ENCODE measurements at places on chromosomes 7 and 10. TPM values are rescaled to one million over a fixed set of nuclear protein-coding genes. Genes with fewer than 3 reads are reported as not detected.

GRCh38 chr10:51000164-51000563 lies 74.1 kb upstream of the PRKG1 start:
- no peak for DNase-seq

GIMAP2 gene
- 140 TPM for total RNA-seq

- no peak for DNase-seq
These were observed at the start of gene HOXA2 for GRCh38 chr7:27102581-27103442. Gene HOXA2 (minus strand): TSS chr7:27102683. CDS start chr7:27102500, 183 bp downstream.

NKX1-2 gene
- total RNA-seq, result not detected

GRCh38 chr10:8158193-8159071 lies 103.9 kb downstream of the GATA3 start:
- no peak for DNase-seq

GRCh38 chr10:97220355-97220754 lies 34.6 kb upstream of the SLIT1 start:
- DNase-seq, result no peak

DNA sequence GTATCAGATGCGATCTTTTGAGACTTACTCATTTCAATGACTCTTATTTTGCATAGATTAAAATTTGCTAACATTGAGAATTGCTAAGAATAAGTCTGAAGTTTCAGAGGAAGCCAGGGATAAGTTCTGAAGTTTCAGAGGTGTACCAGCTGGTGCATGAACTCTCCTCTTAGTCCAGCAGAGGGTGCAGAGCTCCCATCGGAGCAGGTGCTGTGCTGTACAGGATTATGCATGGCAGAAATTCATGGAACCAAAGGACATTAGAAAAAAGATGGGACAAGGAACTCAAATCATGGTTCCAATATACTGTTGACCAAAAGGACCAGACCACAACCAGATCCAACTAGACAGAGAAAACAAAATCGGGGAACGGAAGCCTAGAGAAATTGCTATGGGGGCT lies 41.9 kb downstream of the MGAM2 start:
- DNase-seq, result no peak

GIGYF1 gene
- total RNA-seq, result 71.5 TPM

POLR2J2 gene
- total RNA-seq, result 19.0 TPM

- DNase-seq, result no peak
These were observed 9.5 kb downstream of the LIPK start for GRCh38 chr10:88715517-88715916.

- DNase-seq, result no peak
These were observed 51.1 kb downstream of the ADCYAP1R1 start for GRCh38 chr7:31102973-31103850.

- DNase-seq, result no peak
These were observed 122.6 kb downstream of the MICU1 start for GRCh38 chr10:72503241-72503640.

GRCh38 chr7:41738806-41739205 lies 35.9 kb upstream of the INHBA start:
- no peak for DNase-seq

- DNase-seq, result no peak
These were observed 16.2 kb upstream of the EPHB6 start for GRCh38 chr7:142838461-142839213.

- DNase-seq, result no peak
These were observed 774 bp downstream of the SEM1 start for GRCh38 chr7:96708872-96709271.

- no peak for DNase-seq
These were observed 65.3 kb downstream of the VCL start for GRCh38 chr10:74063256-74063655.

PHTF2 gene
- total RNA-seq, result 33.3 TPM

- no peak for DNase-seq
These were observed 46.1 kb downstream of the AP3M1 start for GRCh38 chr10:74104480-74104879.

DNA sequence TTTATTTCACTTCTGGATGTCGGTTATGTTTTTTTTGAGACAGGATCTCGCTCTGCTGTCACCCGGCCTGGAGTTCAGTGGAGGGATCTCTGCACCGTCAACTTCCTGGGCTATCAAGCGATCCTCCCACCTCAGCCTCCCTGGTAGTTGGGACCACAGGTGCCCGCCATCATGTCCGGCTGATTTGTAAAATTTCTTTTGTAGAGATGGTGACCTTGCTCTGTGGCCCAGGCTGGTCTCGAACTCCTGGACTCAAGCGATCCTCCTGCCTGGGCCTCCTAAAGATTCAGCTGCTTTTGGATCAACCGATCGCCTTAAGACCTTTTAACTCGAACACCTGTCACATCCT lies 606 bp upstream of the RABGEF1 start:
- no peak for DNase-seq

- DNase-seq, result no peak
These were observed 246.2 kb downstream of the ETV1 start for GRCh38 chr7:13743226-13743625.

GRCh38 chr7:76020031-76020714 lies 25.8 kb upstream of the TMEM120A start:
- DNase-seq, result peak; percentile 83

DNA sequence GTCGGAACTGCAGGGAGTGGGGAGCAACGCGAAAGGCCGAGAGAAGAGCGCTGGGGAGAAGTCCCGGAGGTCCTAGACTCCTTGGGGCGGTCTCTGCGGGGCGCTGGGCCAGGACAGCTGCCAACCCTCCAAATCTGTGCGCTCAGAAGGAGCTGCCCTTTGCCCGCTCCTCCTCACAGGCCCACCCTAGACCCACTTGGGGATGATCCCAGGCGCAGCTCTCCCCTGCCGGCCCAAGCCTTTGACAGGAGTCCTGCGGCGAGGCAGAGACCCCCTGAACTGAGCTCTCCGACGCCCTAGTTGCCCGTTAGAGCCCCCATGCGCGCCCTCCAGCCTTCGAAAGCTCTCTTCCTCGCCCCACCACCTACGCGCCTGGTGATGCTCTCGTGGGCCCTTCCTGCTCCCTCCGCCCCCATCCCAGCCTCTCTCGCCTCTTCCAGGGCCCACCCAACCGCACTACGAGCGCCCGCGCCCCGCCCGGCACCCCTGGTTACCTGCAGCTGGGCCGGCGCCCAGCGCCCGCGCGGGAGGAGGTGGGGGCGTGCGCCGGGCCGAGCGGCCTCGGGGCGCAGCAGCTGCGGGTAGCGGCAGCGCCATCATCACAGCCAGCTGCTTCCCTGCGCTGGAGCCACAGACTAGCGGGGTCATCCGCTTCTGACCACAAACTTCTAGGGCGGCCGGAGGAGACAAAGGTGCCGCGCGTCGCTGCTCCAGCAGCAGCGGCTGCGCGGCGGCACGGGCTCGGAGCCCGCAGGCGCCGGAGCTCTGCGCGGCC lies 353.4 kb downstream of the DNAJB6 start:
- DNase-seq, result peak; percentile 52

- no peak for DNase-seq
These were observed 538 bp downstream of the AHCYL2 start for GRCh38 chr7:129225206-129225930.

- no peak for DNase-seq
These were observed 136.4 kb upstream of the ITGB1 start for GRCh38 chr10:33094263-33095051.

RPEL1 gene
- not detected for total RNA-seq

- DNase-seq, result no peak
These were observed 36.5 kb upstream of the TMEM140 start for GRCh38 chr7:135111379-135111778.

PITX3 gene
- total RNA-seq, result not detected

VSTM2A gene
- not detected for total RNA-seq

KAZALD1 gene
- not detected for total RNA-seq

DNA sequence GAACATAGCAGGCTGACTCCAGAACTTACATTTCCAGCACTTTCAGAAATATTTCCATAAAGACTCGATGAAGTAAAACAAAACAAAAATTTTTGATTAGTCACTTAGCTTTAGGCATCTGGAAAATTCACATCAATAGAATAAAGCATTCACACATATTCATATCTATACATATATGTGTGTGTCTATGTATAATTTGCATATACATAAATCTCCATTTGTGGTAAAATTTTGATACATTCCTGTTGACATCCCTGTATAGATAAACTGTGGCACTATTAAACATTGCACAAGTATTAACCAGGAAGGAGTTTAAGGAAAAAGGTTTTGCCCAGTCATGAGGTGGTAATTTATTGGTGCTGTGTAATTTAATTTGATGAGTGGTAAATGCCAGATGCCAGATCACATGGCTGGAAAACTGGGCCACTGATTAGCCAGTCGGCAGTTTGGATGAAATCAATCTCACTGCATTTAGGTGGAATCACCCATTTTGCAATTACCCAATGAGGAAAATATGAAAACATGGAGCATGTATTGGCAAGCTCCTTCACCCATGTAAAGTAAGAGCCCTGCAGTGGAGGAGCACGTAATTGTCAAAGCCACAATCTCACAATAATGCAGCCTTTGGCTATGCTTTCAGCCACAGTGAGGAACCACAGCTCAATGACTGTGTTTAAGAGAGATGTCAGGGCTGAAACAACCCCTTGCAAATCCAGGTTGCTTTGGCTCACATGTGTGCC lies 294.6 kb downstream of the RNLS start:
- DNase-seq, result no peak

- DNase-seq, result peak; percentile 93
These were observed at the start of gene KMT2E for GRCh38 chr7:105013816-105014692. Gene KMT2E (plus strand): TSS chr7:105014205. CDS start chr7:105040953, 26,748 bp downstream.

- DNase-seq, result no peak
These were observed 419.4 kb upstream of the CELF2 start for GRCh38 chr10:10598297-10598696.

DNA sequence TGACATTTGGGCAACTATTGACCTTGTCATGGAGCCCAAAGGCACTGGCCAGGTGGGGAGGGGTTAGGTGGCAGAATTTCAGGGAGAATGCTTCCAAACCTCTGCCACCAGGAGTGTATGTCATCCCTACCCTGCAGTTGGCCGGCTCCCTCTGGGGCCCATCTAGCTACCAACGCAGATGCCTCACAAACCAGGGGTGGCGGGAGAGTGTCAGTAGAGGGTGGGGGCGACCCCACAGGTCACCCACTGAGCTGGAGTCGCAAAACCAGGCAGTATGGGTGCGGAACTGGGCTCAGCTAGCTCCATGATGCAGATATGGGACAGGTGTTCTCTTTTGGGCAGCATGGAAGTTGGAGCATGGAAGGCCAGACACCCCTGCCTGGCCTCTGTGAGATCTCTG lies 51.4 kb downstream of the FAM241B start:
- DNase-seq, result no peak

PIK3AP1 gene
- 5.3 TPM for total RNA-seq

DNA sequence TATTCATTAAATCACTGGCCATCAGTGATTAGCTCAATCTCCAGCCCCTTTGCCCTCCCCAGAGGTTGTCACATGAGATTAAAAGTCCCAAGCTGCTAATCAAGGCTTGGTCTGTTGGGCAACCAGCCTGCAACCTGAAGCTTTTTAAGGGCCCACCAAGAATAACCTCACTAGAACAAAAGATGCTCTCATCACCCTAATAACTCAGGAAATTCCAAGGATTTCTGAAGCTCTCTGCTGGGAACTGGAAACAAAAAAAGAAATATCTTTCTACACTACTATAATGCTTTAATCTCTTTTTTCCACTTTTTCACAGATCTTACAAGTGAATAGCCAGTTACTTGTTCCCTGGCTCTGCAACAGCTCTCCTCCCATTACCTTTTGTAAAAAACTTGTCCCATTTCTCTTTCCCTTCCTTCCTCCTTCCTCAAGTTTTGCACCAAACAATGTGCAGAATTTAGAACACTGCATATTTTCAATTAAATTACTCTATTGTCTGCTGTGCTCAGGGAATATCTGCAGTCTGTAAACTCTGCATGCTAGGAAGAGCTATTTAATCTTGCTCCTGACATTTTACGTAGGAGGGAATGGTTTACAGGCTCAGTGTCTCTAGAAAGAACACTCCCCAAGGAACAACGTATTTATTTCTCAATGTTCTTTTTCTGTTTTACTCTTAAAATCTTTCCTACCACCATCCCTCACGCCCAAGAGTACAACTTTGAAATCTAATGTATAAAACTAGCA lies 169.1 kb downstream of the IMMP2L start:
- DNase-seq, result no peak

CAV2 gene
- total RNA-seq, result not detected

- peak; percentile 14 for DNase-seq
These were observed 151.5 kb downstream of the SLIT1 start for GRCh38 chr10:97034301-97034700.
